ENCODE measurements at places on chromosomes 6 and 20.

DNA sequence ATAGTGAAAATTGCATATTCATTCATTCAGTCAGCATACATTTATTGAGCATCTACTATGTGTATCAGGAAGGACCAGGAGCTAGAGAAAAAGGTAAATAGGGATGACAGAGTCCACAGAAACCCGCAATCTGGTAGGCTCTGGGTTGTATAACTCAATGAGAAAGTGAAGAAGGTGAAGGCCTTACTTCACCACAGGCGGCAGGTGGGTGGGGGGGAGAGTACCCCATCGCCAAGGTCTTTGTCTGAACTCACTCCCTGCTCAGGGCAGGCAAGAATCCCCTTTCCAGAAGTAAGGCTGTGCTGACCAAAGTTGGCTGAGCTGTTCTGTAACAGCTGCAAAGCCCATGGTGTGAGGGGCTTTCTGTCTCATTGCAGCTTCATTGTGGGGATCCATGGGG, 81.3 kb downstream of the CDH26 start:
- no peak for DNase-seq

DNA sequence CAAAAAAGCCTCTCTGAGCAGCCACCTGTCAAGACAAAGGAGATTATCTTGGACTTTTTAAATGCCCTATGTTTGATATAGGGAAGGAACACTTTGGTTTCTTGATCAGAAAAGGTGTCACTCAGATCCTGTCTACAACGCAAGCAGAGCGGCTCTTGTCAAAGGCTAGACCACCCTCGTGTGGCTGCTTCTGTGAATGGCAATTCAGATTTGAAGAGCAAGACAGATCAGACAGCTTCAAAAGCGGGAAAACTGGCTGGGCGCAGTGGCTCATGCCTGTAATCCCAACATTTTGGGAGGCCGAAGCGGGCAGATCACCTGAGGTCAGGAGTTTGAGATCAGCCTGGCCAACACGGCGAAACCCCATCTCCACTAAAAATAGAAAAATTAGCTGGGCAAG, 10.1 kb upstream of the NXT1 start:
- DNase-seq: peak; percentile 53

GRCh38 chr6:46469021-46469420, 22.2 kb downstream of the RCAN2 start:
- no peak for DNase-seq

DNA sequence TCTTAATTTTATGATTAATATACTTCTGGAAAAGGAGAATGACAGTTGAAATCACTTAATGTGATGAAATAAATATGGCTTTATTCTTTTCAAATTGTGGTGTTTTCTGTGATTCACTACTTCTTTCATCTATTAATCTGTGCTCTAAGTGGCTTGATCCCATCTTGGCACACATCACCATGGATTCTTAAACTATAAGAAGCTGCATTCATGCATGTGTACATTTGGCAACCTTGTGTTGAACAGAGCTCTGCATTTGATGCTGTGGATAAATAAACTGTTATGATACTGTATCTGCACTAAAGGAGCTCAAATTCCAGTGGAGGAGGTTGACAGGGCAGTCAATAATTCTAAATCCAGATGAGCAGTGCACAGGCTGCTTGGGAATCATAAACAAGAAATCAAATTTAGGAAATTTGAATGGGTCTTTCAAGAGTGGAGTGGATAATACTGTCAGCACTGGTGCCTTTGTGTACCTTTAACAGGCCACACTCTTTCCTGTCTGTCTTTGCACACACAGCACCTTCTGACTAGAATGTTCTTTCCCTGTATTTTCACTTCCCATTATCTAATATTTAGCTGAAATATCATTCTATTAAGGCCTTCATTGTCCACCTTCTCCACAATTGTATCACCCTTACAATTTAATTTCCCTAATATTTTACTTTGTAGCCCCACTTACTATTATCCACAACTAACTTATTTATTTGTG, 252.9 kb downstream of the GRM1 start:
- no peak for DNase-seq

DNA sequence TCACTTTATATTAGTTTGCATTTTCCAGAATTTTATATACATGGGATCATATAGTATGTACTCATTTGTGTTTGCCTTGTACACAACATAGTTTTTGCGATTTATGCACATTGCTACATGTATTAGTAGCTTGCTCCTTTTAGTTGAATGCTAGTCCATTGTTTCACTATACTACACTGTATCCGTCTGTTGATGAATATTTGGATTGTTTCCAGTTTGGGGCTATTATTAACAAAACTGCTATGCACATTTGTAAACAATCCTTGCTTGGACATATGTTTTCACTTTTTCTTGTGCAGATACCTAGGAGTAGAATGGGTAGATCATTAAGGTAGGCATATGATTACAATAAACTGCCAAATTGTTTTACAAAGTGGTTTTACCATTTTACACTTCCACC, 3.9 kb upstream of the LRRC1 start:
- no peak for DNase-seq

- DNase-seq: no peak
Observed at GRCh38 chr6:119957195-119957594, 607.6 kb upstream of the MAN1A1 start.

- DNase-seq: no peak
Observed at GRCh38 chr6:136144251-136145023, 105.7 kb downstream of the MTFR2 start.

- no peak for DNase-seq
Observed at GRCh38 chr6:54716010-54716409, 130.6 kb upstream of the FAM83B start.
